AG08395 (cell line): ENCODE measurements at places on chromosomes 6 and 20.

GRCh38 chr6:71011871-71012371 lies 55.1 kb upstream of the B3GAT2 start:
- DNase-seq: no peak

- DNase-seq: peak; percentile 47
Observed at GRCh38 chr6:127177030-127177922, 58.8 kb downstream of the RSPO3 start.

- DNase-seq: no peak
Observed at GRCh38 chr6:160069459-160069858, 52.2 kb upstream of the SLC22A1 start.

DNA sequence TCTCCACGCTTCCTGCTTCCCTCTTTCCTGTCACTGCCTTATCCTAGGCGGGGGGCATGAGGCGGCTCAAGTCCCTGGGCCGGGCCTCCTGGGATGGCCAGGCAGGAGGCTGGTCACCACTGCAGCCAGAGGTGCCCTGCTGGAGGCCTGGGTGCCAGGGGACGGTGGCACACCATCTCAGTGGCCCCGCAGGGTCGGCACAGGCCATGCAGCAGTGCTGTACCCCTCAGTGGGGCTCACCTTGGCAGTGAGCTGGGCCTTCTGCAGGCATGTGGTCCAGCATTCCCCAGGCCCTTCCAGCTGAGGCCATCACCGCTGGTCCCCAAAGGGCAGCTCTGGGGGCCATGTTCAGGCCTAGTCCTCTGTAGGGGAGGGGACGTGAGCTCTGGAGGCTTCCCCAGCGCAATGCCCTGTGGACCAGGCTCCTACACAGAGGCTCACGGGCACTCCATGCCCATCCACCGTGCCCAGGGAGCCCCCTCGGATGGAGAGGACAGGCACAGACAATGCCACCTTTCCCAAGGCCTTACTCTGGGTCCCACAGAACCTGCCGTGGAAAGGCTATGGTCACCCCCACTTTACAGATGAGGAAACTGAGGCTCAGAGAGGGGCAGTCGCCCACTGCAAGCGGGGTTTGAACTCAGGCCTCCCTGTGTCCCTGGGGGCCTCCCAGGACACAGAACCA lies 123.8 kb downstream of the TAF4 start:
- no peak for DNase-seq

- no peak for DNase-seq
Observed at GRCh38 chr6:121578216-121578615, 142.8 kb downstream of the GJA1 start.

DNA sequence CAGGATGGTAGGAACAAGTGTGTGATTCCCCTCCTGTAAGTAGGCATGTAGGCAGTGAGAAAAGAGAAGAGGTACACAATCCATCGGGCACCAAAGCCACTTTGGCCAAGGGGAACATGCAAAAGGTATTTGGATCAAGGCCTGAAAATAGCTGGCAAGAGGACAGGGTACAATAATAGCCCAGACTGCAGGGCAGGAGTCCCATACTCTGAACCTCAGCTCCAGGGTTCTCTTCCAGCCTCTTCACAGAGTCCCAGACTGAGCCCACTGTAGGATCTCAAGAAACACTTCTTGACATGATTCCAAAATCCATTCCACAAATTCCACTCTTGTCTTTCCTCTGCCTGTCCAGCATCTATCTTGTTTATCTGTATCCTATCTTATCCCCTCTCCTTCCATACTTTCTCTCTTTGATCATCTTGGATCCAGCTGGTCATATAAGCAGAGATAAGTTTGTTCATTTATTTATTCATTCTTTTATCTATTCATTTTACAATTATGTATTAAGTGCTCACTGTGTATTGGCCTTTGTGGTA lies 19.7 kb downstream of the ACSS2 start:
- no peak for DNase-seq

DNA sequence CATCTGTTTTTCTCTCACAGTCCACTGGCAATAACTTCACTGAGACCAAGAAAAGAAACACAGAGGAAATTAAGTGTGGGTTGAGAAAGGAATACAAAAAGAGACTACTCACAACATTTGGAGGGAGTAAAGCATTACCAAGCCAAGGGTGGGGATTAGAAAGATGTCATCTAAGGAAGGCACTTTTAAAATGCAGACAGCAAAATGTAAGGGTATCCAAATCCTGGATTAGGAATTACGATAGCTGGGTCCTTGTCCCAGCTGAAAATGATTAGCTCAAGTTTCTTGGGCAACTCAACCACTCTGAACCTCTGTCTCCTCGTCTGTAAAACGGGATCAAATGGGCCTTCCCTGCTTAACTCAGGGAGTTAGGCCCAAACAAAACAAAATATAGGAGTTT lies 2.2 kb downstream of the LEMD2 start:
- no peak for DNase-seq

DNA sequence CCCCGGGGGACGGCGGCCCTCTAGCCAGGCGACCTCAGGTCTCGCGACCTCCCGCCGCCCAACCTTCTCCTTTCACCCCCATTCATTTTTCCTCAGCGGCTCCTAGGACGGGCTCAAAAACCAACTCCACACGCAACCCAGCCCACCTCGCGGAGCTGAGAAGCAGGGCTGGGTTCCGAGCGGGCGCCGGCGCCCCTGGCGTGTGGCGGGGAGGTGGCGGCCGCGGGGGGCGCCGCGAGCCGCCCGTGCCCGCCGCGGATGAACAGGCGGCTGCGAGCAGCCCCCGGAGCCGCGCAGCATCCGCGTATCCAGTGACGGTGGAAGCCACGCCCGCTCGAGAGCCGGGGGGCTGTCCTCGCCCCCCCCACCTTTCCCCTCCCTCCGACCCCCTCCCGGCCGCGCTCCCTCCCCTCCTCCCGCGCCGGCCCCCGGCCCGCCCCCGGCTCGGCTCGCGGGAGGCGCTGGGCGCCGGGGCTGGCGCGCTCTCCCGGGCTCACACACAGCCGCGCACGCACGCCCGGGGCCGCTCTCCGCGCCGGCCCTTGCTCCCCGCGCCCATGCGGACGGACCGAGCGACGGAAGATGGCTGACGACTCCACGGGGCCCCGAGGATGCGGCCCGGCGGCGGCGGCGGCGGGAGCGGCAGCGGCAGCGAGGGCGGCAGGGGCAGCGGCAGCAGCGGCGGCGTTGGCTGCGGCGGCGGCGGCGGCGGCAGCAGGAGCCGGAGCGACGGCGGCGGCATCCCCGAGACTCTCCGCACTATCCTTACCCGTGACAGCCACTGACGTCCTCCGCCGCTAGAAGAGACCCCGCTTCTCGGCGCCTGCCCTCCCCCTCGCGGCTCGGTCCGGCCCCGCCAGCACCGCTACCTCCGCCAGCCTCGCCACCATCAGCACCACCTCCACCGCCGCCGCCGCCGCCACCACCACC lies at the start of gene SOBP:
Gene SOBP, plus strand, starts transcription at position 482 of the 930 bp plus-strand sequence. CDS start 500 bp downstream, outside the sequence.
- DNase-seq: peak; percentile 14
